Stimulated activated CD4-positive, alpha-beta T cell treated with anti-CD3 and anti-CD28 coated beads, Interleukin-1b, Interleukin-23, amount 100 ng/mL, for 48 hours (primary cell): ENCODE measurements at places on chromosomes 16 and 17.

DNA sequence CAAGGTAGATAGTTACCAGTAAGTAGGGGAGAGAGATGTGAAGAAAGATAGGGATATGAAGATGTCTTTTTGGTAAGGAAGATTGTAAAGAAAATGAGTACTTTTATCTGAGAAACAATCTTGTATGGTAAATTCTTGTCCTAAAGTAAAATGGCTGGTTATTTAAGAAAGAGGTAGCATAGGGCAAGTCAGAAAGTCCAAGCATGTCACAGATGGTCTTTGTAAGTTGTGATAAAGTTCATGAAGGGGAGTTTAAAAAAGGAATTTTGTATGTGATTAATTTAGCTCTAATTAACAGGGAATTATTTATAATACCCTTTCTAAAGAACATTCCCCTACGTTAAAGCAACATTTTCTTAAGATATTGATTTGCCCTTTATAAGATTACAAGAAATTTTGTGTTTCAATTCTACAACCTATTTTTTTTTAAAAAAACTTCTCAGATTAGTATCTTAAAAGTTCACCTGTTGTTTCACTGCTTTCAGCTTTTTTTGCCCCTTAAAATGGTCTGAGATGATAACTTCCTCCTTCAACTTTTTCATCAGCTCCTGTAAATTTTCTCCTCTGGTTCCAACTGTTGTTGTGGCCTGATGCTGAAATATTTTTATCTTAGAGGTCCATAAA is 16.2 kb upstream of the CPHXL start:
- no peak for DNase-seq

- DNase-seq = no peak
Observed at GRCh38 chr17:55411463-55411855, 10.2 kb downstream of the MMD start.

DNA sequence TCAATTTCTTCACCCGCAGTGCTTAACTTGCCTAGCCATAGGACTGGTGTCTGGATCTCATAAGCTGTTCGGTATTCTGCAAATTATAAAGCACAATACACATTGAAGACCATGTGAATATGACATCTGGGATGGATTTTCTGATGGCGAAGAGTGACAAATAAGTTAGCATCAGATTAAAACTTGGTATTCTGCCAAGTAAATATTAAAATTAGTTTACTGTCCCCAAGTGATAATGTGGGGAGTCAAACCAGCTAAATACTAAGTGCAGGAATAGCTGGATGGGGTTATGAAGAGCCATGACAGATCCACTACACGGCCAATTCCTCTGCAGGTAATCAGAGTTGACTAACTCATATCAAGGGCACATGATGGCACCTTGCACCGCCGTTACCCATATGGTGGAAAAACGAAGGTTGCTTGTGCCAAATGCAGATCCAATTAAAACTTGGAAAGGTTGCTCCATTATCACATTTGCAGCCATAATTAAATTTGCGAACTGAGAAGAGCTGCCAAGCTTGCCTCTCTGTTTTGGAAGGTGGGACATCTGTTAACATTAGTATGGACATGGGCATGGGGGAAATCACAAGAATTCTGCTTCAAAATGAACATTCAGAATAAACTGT is 114.9 kb upstream of the TOM1L1 start:
- no peak for DNase-seq

DNA sequence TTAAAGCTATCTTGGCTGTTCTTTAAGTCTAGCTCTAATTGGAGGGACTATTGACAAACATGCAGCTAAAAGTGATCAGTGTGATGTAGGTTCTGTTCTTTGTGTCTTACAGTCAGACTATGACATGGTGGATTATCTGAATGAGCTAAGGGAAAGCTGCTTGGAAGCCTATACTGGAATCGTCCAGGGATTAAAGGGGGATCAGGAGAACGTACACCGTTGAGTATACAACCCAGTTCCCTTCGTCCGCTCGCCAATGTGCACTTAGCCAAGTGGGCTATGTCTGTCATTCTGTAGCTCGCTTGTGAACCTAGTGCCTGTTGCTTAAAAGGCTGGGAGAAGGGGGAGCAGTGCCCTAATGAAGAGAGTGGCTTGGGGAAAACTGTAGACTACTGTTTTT is 15.8 kb upstream of the TBKBP1 start:
- no peak for DNase-seq

- DNase-seq = peak; percentile 66
Observed at GRCh38 chr17:42704837-42705494, 22.6 kb downstream of the CNTNAP1 start.

GRCh38 chr17:19904924-19905323 is 37.2 kb upstream of the ULK2 start:
- DNase-seq = no peak

DNA sequence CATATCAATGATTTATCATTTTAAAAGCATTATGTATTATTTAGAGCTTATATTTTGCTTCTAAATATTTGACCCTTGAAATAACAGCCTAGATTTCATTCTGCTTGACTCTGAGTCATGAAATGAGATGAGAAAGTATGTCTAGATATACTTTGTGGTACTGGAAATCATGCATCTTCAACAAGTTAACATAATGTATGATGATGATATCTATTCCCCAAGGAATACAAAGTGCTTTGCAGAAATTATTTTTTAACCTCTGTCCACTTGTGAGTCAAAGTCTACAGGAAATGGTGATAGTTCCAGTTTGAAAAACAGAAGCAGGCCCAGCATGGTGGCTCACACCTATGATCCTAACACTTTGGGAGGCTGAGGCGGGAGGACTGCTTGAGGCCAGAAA is 36.1 kb downstream of the GOSR1 start:
- no peak for DNase-seq

DNA sequence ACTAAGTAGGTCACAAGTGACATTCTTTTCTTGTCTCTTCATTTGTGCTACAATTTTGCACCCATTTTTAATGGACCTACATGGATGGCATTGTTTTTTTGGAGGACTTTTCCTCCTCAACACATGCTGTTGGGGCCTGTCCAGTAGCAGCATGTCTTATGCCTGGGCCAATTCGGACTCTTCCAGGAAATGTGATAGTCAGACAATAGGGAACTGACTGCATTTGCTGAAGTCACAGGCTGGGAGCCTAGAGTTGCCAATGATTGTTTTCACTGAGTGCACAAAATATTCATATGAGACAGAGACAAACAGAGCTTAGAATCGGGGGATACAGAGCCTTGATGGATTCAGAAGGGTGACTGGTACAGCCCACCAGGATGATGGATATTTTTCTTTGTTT is 867.3 kb upstream of the GOT2 start:
- DNase-seq = no peak

DNA sequence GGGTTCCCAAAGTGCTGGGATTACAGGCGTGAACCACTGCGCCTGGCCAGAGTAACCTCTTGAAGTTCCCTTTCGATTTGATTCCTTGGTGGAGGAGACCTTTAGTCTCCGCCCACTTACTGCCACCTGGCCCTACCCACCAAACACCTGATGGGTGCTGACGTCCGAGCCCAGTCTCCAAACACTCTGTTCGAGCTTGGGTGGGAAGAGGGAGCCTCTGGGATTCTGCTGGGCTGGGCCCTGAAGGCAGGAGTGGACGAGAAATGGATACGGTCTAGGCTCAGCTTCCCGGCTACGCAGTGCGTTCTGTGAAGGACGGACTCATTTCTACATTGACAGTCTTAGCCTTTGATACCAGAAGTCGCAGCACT is 870 bp upstream of the ITGA3 start:
- DNase-seq = peak; percentile 20

DNA sequence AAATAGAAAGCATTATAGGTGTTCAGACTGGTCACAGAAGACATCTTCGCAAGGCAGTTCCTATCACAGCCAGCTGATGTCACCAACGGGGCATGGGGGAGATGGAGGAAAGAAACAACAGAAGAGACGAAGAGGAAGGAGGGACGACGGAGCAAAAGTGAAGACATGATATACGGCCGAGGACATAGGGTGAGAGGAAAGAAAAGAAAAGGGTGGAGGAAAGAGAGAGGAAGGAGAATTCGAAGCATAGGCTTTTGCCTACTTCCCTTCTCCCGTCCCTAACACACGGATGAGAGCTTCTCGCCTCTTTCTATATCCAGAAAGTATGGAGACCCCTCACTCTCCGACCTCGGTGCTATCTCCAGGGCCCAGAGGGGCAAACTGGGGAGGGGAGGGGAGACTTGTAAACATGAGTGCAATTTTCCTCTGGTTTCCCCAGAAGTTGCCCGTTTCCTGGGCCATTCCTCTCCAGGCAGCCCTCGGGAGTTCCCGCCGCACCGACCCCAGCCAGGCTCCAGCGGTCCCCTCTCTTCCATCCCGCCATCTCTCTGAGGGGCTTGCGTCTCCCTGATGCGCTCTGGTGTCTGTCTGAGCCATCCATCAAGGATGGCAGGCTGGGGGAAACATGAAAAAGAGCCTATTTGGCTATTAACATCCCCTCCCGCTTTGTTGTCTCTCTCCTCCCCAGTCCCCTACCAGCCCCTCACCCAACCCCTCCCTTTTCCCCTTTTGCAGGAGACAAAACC is 26.0 kb downstream of the COPZ2 start:
- peak; percentile 51 for DNase-seq

DNA sequence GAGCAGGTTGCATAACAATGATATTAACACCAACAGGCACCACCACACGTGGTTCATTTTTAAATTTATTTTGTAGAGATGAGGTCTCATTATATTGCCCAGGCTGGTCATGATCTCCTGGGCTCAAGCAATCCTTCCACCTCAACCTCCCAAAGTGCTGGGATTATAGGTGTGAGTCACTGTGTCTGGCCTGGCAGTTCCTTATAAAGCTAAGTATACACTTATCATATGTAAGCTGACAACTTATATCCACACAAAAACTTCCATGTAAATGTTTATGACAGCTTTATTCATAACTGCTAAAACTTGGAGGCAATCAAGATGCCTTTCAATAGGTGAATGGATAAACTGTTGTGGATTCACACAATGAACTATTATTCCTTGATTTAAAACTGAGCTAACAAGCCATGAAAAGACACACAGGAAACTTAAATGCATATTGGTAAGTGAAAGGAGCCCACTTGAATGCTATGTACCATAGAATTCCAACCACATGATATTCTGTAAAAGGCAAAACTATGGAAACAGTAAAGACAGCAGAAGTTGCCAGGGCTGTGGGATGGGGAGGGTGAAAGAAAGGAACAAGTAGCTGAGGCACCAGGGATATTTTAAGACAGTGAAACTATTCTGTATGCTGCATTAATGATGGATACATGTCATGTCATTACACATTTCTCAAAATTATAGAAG is 156.5 kb upstream of the KCNJ18 start:
- no peak for DNase-seq

- no peak for DNase-seq
Observed at GRCh38 chr17:37111329-37111728, 162.6 kb downstream of the AATF start.
